ENCODE measurements at places on chromosomes 2 and 18. TPM values are rescaled to one million over a fixed set of nuclear protein-coding genes. Genes with fewer than 3 reads are reported as not detected.

DNA sequence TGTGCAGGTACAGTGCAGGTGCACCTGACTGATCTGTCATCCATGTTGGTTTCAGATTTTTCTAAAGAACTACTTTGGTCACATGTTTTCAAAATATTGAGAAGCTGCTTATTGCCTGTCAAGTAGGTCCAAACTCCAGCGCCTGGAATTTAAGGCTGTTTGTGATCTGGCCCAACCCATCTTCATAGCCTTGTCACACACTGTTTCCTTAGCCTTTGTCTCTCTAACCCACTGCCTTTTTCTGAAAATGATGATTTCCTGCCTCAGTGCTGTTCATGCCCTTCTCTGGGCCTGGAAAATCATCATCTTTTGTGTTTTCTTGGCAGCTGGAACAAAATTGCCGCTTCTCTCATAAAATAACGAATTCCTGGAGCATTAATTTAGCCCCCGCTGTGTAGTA lies 7.2 kb downstream of the LIMS1 start:
- H3K4me3 ChIP-seq: no peak overlapping the region
- peaks cover 49% of the 10 kb centered on the region for H3K4me1 ChIP-seq
- H3K27me3 ChIP-seq: no peaks in the 10 kb centered on the region

The KIAA2012 gene
- total RNA-seq: 1.3 TPM

- no peaks in the 10 kb centered on the region for H3K36me3 ChIP-seq
- H3K4me1 ChIP-seq: no peaks in the 10 kb centered on the region
- H3K27ac ChIP-seq: no peak overlapping the region
- no peak for DNase-seq
- no peak overlapping the region for H3K4me3 ChIP-seq
Observed at GRCh38 chr2:184877909-184878308, 279.6 kb downstream of the ZNF804A start.

GRCh38 chr2:75053484-75054112 lies 95.2 kb downstream of the POLE4 start:
- DNase-seq: no peak
- no peak overlapping the region for H3K27ac ChIP-seq
- no peaks in the 10 kb centered on the region for H3K4me1 ChIP-seq
- no peaks in the 10 kb centered on the region for H3K36me3 ChIP-seq

GRCh38 chr18:44128365-44128764 lies 552.3 kb upstream of the SETBP1 start:
- H3K27me3 ChIP-seq: peaks cover 7% of the 10 kb centered on the region
- DNase-seq: no peak
- H3K27ac ChIP-seq: no peak overlapping the region
- no peak overlapping the region for H3K4me3 ChIP-seq
- no peaks in the 10 kb centered on the region for H3K36me3 ChIP-seq

The ZNF24 gene
- 52.6 TPM for total RNA-seq

- H3K4me1 ChIP-seq: peaks cover 14% of the 10 kb centered on the region
- DNase-seq: no peak
- H3K27me3 ChIP-seq: peaks cover 89% of the 10 kb centered on the region
- no peak overlapping the region for H3K27ac ChIP-seq
Observed at GRCh38 chr2:118223511-118223991, 135.3 kb downstream of the INSIG2 start.

GRCh38 chr2:127181851-127182250 lies 38.2 kb downstream of the CYP27C1 start:
- H3K4me1 ChIP-seq: no peaks in the 10 kb centered on the region
- peaks cover 3% of the 10 kb centered on the region for H3K27me3 ChIP-seq
- H3K4me3 ChIP-seq: no peak overlapping the region
- no peak for DNase-seq
- no peaks in the 10 kb centered on the region for H3K36me3 ChIP-seq
- H3K27ac ChIP-seq: no peak overlapping the region

GRCh38 chr2:143968360-143968759 lies 551.6 kb downstream of the ZEB2 start:
- no peaks in the 10 kb centered on the region for H3K27me3 ChIP-seq
- H3K36me3 ChIP-seq: peaks cover 5% of the 10 kb centered on the region
